ENCODE measurements at places on chromosomes 16 and 17.
A peak's percentile ranks its signal among the peaks of the same experiment; 100 is the strongest.

DNA sequence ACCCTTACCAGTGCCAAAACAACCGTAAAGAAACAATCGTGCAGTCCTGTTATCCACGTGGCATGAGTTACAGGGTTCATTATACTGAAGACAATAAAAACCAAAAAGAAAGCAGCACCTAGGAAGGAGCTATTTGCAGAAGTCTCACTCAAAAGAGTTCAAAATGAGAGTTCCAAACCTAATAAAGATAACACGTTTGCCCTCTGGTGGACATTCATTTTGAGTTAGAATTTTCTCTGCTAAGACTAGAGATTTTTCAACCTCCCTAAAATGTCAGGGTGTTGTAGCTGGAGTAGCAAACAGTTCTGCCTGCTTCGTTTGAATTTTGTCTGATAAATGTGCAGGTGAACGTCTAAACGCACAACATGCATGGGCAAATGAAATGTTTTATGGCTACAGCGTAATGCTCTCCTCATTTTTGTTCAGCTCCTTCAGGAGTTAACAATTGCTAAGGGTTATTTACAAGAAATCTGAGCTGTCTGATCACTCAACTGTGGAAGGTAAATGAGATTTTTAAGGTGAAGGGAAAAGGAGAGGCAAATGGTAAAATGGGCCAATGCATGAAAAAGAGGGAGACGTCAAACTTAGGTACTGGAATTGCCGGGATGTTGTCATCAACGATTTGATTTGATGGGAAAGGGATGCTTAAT lies 1067.9 kb upstream of the EEF2KMT start:
- DNase-seq = no peak

- no peak for DNase-seq
These were observed 477 bp downstream of the MTHFSD start for GRCh38 chr16:86554599-86554916.

GRCh38 chr17:67067571-67068482 lies 23.5 kb downstream of the CACNG1 start:
- DNase-seq = no peak

- DNase-seq = no peak
These were observed 195.9 kb upstream of the PMFBP1 start for GRCh38 chr16:72367851-72368250.

DNA sequence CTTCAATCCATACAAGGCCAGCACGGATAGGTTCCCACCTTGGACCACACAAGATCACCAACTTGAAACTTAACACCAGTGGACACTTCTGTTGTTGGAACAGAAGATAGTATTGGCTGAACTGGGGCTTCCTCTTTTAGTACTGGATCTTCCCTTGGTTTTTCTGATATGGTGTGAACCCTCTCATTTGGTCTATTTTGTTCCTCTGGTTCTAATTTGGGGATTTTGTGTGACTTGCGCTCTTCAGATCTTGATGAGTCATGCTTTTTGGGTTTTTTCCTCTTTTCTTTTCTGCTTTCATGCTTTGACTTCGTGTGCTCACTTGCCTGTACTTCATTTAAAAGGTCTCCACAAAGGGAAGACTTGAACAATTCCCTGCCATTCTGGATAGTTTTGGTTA lies 39.0 kb downstream of the SOST start:
- DNase-seq = no peak

DNA sequence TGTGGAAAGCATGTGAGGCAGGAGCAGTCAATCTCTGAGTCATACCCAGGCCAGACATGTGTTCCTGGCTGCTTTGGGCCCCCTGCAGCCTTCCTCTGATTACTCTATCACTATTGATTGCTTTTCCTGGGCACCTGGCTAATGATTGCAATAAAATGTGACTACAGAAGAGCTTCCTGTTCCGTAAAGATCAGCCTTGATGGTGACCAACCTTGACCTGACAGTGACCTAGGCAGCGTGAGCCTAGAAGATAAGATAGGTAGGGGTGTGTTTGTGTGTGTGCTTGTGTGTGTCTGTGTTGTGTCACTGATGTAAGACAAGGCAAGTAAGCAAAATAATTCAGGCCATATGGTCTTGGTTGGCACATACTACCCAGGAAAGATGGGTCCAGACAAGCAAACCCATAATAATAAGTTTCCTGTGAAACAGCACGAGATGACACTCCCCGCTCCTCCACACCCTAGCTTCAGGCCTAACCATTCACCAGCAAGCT lies 367.7 kb upstream of the CDH11 start:
- DNase-seq = no peak

GRCh38 chr16:69563605-69564580 lies 1.9 kb upstream of the NFAT5 start:
- no peak for DNase-seq

DNA sequence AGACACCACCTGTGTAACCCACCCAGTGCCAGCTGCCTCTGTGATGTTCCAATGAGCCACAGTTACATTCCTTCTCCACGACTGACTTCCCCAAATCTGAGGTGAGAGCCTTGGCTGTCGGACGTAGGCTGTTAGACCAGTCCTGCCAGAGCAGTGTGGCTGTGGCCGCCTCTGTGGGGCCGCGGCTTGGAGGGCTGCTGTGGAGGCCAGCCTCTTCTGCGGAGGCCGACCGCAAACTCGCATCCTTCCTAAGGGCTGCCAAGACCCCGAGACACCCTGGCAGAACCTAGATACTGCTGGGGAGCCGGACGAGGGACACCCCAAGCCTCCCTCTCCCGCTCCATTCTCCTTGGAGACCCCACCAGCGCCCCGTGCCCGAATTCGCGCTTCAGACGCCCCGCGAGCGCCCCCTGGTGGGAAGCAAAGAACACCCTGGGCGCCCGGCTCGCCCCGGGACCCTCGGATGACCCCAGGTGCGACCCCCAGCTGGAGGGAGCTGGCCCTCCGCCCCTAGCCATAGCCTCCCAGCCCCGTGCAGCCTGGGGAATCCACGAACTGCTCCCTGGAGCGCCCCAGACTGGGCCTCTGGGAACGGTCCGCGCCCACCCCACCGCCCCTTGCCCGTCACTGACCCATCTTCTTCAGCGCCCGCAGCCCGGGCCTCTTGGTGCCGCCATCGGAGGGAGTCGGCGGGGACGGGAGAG lies 547 bp downstream of the PLCD3 start:
- peak; percentile 41 for DNase-seq

- DNase-seq = no peak
These were observed 1.0 kb upstream of the ALG1 start for GRCh38 chr16:5070431-5071186.

- DNase-seq = no peak
These were observed 14.2 kb downstream of the TRPV3 start for GRCh38 chr17:3543453-3543852.

- DNase-seq = no peak
These were observed 1353.4 kb upstream of the GOT2 start for GRCh38 chr16:60087530-60087929.

GRCh38 chr16:2914233-2914632 lies 2.5 kb downstream of the FLYWCH1 start:
- no peak for DNase-seq

DNA sequence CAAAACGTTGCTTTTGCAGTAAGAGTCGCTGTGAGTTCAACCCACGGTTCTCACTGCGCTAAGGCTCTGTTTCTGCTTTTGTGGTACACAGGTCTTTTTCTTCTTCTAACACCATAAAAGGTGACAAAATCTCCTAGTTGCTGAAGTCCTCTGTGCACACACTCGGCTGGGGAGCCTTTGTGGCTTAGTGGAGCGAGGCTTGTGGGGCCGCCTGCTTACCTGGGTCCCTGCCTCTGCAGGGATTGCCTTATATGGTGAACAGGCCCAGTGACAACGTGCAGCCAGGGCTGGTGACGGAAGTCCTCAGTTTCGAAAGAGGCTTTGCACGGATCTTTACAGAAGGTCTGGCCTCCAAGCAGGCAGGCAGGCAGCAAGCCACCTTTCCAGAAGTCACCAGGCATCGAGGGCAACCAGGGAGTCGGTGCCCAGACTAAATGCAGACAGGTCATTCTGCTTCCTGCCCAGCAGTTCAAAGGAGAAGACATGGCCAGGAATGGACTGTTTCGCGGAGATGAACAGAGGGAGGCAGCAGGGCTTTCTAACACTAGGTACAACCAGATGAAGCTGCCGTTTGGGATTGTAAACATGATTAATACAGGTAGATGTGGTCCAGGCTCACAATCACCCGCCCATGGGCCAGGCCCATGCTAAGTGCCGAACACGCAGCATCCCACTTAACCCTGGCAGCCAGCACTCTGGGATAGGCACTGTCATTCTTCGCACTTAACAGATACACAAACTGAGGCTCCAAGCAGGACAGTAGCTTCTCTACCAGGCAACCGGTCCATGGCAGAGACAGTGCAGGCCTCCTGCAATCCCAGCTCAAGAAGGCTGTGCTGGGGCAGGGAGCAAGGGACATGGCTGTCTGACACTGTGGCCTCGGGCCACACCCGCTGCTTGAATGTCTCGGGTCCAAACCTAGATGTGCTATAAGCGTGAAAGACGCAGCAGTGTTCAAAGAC lies 10.7 kb upstream of the MEAK7 start:
- DNase-seq = no peak

- DNase-seq = no peak
These were observed 42.0 kb downstream of the AXIN2 start for GRCh38 chr17:65519462-65519861.

- DNase-seq = no peak
These were observed 10.6 kb downstream of the CA10 start for GRCh38 chr17:52147872-52148271.

DNA sequence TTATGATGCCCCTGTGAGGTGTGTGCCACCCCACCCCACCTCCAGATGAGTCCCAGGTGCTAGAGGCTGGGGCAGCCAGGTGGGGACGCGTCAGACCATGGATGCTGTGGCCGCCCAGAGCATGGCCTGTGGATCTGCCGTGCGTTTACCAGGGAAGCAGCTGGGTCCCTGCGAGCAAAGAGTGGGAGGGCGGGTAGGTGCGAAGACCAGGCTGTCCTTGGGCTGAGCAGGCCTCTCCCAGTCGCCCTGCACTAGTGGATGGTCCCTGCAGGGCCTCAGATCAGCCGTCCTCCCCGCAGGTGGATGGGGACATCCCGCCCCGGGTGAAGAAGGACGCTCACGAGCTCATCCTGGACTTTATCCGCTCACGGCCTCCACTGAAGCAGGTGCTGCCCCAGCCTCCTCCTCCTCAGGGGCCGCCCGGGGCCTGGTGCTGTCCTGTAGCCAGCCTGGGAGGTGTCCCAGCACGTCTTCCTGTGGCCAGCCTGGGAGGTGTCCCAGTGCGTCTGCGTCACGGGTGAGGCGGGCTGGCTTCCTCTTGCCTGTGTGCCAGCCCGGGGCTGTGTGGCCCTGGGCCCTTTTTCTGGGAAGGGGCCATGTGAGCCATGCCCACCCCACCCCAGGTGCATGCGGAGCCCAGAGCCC lies 18.0 kb upstream of the TCF25 start:
- DNase-seq = no peak

- peak; percentile 88 for DNase-seq
These were observed 9.8 kb downstream of the CA5A start for GRCh38 chr16:87926246-87927194.

GRCh38 chr17:71866095-71866494 lies 254.7 kb upstream of the SOX9 start:
- no peak for DNase-seq

- no peak for DNase-seq
These were observed 185.3 kb downstream of the CBLN1 start for GRCh38 chr16:49096176-49096945.

DNA sequence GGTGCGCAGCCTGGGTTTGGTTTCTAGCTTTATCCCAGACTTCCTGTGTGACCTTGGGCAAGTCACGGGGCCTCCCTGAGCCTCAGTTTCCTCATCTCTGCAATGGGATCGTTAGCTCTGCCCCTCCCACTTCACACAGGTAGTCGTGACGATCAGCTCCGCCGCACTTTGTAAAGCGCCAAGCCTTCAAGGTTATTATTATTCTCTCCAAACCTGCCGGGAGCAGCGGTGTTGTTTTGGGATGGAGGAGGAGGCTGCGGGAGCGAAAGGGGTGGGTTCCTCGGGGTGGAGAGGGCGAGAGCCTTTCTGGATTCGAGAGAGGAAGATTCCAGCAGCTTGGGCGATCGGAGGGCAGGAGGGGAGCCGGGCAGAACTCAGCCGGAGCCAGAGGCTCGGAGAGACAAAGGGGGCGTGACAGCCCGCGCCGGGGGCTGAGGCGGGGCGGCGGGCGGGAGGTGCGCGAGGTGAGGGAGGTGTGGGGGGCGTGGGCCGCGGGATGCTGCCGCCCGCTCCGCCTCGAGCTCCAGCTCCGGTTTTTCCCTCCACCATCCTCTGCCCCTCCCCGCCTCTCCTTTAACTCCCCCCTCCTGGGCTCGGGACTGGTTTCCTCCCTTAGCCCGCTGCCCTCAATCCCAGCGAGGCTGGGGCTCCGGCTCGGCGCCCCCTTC lies at the start of gene EFNB3:
EFNB3 (plus strand) TSS at position 602 of the 668 bp plus-strand sequence. CDS start 397 bp downstream, outside the sequence.
- DNase-seq = no peak

DNA sequence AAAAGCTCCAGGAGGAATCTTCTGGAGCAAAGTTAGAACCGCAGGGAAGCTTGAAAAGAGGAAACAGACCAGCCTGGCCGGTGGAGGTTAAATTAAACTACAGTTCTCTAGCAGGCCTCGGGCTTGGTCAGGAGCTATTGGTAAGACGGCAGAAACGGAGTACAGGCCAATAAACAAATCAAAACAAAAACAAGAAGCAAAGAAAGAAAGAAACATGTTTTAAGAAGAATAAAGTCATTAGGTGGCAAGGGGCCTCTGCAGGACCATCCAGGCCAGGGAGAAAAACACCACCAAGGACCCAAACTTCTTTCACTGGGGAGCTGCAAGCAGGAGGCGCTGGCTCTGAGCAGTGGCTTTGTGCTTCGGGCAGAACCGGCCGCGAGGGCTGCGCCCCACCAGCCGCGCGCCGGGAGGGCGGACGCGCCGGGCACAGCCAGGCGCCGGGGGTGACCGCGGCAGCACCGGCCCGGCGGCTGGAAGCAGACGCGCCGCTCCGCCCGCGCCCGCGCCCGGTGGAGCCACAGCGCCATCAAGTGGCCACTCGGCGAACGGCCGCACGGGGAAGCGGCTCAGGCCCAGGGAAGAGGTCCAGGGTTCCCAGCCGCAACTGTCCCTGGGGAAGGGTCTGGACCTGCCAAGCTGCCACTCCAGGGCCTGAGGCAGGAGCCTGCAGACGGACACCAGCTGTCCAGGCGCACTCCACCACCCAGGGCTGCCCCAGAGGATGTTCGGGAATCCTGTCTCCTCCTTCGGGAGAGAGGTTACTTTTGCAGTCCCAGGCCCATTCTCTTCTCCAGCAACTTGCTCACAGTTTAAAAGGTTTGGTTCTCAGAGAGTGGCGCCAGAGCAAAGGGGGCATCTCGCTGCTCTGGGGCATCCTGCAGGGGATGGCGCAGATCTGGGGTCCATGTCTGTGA lies 419.4 kb downstream of the SOX9 start:
- DNase-seq = peak; percentile 83

- DNase-seq = peak; percentile 69
These were observed 209.7 kb downstream of the RBFOX3 start for GRCh38 chr17:79400989-79401703.

DNA sequence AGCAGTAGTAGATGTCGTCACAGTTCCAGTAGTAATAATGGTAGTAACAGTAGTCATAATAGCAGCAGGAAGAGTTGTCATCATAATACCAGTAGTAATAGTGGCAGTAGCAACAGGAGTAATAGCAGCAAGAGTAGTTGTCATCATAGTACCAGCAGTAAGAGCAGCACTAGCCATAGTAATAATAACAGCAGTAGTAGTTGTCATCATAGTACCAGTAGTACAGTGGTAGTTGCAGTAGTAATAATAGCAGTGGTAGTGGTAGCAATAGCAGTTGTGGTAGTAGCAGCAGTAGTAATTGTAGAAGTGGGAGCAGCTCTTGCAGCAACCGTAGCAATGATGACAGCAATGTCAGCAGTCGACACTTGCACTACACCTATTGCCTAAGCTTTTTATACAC lies 502.8 kb downstream of the HS3ST4 start:
- no peak for DNase-seq

GRCh38 chr16:68943961-68944360 lies 100.6 kb downstream of the TANGO6 start:
- DNase-seq = no peak
